ENCODE measurements at places on chromosomes 5 and 9.

DNA sequence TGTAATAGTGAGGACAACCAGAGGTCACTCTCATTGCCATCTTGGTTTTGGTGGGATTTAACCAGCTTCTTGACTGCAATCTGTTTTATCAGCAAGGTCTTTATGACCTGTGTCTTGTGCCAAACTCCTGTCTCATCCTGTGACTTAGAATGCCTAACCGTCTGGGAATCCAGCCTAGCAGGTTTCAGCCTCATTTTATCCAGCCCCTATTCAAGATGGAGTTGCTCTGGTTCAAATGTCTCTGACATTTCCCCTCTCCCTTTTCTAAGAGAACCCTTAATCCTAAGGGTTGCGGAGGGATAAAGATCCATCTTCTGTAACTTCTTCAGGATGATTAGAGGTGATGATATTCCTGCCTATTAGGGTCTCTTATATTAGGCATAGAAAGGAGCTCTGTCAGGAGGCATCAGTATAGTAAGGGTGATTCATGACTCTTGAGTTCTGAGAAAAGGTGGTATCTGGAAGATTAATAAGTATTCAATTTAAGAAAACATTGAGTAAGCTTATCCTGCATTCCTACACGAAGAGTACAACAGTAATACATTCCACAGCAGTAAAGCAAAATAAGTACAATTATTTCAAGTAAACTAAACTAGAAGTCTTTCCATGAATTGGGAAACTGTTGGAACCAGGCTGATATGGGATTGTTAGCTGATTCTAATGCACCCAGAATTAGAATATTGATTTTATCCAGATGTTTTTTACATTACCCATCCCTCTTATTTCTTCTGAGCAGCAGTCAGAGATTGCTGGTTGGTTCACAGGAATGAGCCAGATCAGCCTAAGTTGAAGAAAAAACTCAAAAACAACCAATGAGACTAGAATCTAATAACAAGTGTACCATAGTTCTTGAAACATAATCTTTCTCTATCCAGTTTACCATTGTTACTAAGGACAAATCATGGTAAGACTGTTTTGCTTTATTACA, 39.9 kb downstream of the SHC3 start:
- DNase-seq, result peak; percentile 80

- DNase-seq, result no peak
Measured at GRCh38 chr9:128886211-128886891, 4.4 kb downstream of the LRRC8A start.

DNA sequence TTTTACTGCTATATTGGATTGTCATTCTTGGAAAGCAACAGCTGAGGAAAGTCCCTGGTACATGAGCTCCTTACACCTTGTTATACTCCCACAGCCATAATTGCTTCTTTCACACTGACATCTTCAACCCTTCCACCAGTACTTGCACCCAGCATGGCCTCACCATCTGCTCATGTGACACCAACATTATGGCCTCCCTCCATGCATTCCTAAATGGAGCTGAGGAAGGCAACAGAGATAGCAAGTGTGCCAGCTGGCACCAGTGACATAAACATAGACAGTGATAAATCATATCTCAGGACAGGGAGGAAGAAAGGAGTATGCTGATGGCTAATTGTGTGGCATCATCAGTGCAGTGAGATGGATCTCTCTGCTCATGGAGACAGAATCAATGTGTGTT, 119.5 kb downstream of the BAAT start:
- no peak for DNase-seq

- no peak for DNase-seq
Measured at GRCh38 chr9:98896632-98897031, 47.1 kb upstream of the COL15A1 start.

GRCh38 chr5:105954341-105954740, 1716.4 kb downstream of the EFNA5 start:
- DNase-seq, result no peak

DNA sequence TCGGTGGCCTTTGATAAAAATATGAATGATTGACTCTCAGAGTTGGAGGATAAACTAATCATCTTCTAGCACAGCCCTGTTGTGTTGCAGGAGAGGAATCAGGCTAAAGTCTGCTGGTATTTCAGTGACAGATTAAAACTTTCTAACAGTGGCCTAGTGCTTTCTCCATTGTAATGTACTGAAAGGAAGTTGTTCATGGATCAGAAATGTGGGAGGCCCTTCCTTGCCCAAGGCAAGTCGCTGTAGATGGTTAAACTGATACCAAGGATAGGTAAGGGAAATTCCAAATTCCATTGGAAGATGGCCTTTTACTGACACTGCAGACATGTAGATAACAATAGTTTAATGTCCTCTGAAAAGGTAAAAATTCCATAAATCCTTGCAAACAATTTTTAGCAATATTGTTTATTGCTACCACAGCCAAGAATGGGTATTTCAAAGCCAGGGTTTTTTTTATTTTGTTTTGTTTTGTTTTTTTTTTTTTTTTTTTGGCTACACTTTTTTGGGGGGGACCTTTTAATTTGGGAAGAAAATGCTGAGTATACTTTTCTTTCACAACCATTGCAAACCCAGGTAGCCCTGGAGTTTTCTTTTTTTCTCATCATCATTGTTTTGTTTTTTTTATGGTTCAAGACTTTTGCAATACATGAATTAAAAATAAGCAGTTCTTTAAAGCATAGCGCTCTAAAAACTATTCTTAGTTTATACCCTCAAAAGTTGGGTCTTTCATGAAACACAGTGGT, 35.5 kb downstream of the WDR36 start:
- peak; percentile 48 for DNase-seq

GRCh38 chr9:128909859-128910258, 10.9 kb upstream of the PHYHD1 start:
- DNase-seq, result no peak

- no peak for DNase-seq
Measured at GRCh38 chr9:77856615-77857014, 175.0 kb downstream of the GNAQ start.

- no peak for DNase-seq
Measured at GRCh38 chr5:148186248-148187003, 16.4 kb upstream of the SPINK6 start.

GRCh38 chr5:406041-406440, 36.9 kb upstream of the EXOC3 start:
- no peak for DNase-seq

GRCh38 chr5:127586811-127587210, 62.1 kb upstream of the CTXN3 start:
- no peak for DNase-seq

GRCh38 chr5:173153842-173154241, 9.5 kb downstream of the BNIP1 start:
- no peak for DNase-seq

GRCh38 chr5:168612996-168613395, 33.8 kb upstream of the PANK3 start:
- no peak for DNase-seq

- no peak for DNase-seq
Measured at GRCh38 chr9:18253950-18254349, 220.0 kb upstream of the ADAMTSL1 start.

Data from RCC 7860 (cell line).